ENCODE measurements at places on chromosomes 3 and 15.

DNA sequence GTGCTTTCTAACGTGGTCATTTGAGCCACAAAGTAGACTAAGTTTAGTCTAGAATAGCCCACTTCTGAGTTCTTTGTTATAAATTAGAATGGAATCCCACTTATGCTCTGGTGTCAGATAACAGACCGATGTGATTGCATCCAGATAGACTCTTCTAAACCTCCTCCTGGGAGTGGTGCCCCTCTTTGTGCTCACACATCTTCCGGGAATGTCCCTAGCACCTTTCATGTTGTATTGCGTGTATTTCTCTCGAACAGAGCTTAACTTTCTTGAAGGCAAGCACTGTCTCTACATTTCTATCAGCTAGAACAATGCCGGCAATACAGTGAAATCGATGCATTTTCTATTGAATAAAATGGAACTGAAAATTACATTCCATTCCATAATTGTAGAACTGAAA lies 23.0 kb downstream of the CP start:
- peak; percentile 72 for DNase-seq

- DNase-seq = no peak
These were observed 13.4 kb downstream of the SPICE1 start for GRCh38 chr3:113501597-113501996.

- no peak for DNase-seq
These were observed 2.7 kb upstream of the OPA1 start for GRCh38 chr3:193590088-193590856.

- DNase-seq = peak; percentile 28
These were observed 1.3 kb upstream of the UNC13C start for GRCh38 chr15:53976844-53977392.

DNA sequence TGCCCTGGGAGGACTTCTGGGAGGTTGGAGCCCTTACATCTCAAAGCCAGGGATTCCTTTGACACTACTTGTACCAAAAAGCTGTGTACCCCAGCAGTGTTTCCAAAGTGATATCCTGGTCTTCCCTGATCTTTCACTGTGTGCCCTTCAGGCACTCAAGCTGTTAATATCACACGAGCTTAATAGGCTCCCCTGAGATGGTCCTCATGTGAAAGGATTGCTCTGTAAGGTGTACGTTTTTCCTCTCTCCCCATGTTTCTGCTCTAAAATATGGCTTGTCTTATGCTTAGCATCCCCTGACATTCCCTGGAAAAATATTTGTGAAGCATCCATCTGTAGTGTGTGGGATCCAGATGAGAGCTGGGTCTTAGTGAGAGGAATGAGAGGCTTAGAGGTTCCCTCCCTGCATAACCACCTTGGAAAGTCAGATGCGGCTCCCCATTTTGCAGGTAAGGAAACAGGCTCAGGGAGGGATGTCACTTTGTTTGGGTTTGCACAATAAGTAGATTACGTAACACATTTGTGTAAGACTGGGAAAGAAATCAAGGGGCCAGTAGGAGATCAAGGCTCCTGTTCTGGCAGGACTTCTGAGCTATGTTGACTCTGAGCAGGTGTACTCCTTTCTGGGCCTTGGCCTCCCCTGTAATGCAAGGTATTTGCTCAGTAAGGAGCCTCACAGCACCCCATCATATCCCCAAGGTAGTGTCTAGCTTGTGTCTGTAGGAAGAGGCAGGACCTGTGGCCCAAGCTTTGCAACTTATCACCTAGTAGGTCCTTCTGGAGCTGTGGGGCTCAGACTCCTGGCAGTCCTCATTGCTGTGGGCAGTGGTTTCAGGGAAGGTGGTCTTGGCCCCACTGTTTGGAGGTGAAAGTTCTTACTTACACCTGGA lies 667 bp upstream of the ACOX2 start:
- DNase-seq = no peak

Measured in neural progenitor cell (in vitro differentiated cells).